ENCODE measurements at places on chromosomes 13 and 19. TPM values are rescaled to one million over a fixed set of nuclear protein-coding genes. Genes with fewer than 3 reads are reported as not detected.

The FPR1 gene
- not detected for total RNA-seq

- peaks cover 24% of the 10 kb centered on the region for H3K4me1 ChIP-seq
- H3K4me3 ChIP-seq: peak overlapping the region; percentile 94
- H3K27me3 ChIP-seq: no peaks in the 10 kb centered on the region
- H3K27ac ChIP-seq: peak overlapping the region; percentile 94
These were observed 1419.8 kb downstream of the UQCRFS1 start for GRCh38 chr19:27793128-27793643.

DNA sequence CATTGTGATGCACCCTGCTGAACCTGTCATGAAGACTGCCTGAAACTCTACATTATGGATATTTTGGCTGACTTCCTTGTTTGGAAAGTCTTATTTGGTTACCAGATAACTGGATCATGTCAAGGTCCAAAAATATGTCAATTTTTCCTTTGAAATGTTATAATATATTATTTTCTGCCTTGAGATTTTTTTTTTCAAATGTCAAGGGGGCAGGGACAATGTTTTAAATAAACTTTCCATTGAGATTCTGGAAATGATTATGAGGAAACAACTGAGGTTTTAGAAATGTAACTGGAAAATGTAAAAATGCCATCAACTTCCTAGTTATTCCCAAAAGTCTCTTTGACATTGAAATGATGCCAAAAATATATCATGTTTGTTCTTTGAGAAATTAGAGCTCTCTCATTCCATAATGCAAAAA lies 117.0 kb downstream of the RFC3 start:
- H3K27me3 ChIP-seq: no peaks in the 10 kb centered on the region
- no peak overlapping the region for H3K4me3 ChIP-seq
- DNase-seq: no peak
- no peaks in the 10 kb centered on the region for H3K4me1 ChIP-seq

DNA sequence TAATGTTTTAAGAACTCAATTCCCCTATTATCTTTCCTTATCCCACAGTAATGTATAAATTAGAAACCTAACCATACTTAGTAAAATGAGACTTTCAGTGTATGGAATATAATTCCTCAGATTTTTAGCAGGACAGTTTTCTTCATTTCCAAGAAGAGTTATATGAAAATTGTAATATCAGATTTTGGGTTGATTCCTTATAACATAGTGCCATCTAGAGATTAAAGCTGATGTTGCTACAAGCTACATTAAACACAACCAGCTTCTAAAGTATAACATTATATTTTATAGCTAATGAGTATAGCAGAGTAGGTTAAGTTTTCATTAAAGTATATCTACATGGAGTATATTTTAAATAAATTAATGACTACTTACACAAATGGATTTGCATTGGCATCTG lies 99.7 kb upstream of the MIR17HG start:
- peaks cover 8% of the 10 kb centered on the region for H3K27me3 ChIP-seq
- H3K27ac ChIP-seq: no peak overlapping the region
- DNase-seq: no peak
- H3K4me1 ChIP-seq: no peaks in the 10 kb centered on the region
- H3K4me3 ChIP-seq: no peak overlapping the region

DNA sequence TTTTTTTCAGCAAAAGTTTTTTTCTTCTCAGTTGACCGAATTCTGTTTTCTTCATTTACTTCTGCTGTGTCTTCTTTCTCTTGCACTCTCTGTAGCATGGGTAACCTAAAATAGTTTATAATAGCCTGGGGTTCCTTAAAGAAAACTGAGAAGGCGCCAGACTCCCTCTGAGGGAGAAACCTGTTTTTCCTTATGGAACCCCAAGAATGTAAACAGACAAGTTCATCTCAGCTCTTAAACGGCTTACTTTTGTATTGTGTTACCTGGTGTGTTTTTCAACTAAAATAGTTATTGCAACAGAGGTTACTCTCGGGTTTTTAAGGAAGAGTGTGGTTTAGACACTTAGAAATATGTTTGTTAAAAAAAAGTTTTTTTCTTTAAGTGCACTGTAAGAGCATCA lies 23.8 kb upstream of the TM9SF2 start:
- DNase-seq: no peak
- H3K27me3 ChIP-seq: no peaks in the 10 kb centered on the region
- H3K27ac ChIP-seq: no peak overlapping the region
- peaks cover 3% of the 10 kb centered on the region for H3K4me1 ChIP-seq
- H3K36me3 ChIP-seq: no peaks in the 10 kb centered on the region
- no peak overlapping the region for H3K4me3 ChIP-seq

GRCh38 chr13:30181888-30182651 lies 125.3 kb downstream of the KATNAL1 start:
- H3K36me3 ChIP-seq: peaks cover 2% of the 10 kb centered on the region
- no peaks in the 10 kb centered on the region for H3K27me3 ChIP-seq
- H3K4me1 ChIP-seq: peaks cover 2% of the 10 kb centered on the region
- H3K4me3 ChIP-seq: no peak overlapping the region
